GM06990 (cell line): ENCODE measurements at places on chromosomes 2 and 18.

- DNase-seq, result no peak
Observed at GRCh38 chr18:27118973-27119372, 66.1 kb downstream of the CHST9 start.

DNA sequence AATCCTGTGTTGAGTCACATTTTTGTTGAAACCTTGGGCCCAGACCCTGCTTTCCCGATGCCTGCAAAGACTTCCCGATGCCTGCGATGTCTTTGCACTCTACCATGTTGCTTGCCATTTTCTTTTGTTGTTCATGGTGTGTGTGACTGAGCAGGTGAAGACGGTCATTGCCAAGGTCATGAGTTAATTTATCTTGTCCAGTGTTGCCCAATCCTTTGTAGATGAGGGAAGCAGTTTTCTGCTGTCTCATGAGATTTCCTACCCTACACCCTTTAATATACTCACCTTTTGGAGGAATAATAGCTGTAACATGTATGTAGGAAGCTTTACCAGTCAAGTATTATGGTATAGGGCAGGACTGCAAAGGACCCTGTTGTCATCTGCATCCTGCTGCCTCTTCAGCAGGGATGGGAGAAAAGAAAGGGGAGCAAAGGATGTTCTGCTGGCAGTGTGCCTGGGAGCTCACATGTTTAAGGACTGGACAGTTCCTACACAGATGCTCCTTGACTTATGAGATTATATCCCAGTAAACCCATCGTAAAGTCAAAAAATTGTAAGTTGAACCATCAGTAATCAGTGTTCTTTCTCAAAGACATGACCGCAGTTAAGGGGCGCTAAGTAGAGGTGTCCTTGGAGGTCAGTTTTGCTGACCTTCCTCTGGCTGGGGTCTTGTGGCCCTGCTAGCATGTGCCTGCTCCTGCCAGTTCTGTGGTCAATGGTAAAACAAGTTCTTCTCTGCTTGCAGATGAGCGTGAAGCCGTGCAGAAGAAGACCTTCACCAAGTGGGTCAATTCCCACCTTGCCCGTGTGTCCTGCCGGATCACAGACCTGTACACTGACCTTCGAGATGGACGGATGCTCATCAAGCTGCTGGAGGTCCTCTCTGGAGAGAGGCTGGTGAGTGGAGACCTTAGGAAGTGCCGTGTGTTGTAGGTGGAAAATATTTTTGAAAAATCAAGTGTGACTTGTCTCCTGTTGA is 124.8 kb upstream of the EML6 start:
- DNase-seq, result no peak

DNA sequence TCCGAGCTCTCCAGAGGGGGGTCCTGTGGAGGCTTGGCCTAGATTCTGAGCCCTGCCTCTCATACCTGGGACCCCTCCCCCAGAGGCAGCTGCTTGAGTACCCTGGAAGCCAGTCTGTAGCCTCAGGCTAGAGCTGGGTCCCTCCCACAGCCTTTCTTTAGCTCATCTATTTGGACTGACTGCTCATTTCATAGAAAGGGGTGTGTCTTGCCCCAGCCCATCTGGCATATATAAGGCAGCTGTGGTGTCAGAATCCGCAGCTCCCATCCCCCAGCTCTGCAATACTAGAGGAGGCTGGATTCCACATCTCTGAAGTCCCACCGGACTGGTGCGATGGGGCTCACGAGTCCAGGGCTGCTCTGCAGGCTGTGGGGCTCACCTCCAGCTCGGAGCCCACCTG is 26.1 kb downstream of the MPHOSPH10 start:
- no peak for DNase-seq

DNA sequence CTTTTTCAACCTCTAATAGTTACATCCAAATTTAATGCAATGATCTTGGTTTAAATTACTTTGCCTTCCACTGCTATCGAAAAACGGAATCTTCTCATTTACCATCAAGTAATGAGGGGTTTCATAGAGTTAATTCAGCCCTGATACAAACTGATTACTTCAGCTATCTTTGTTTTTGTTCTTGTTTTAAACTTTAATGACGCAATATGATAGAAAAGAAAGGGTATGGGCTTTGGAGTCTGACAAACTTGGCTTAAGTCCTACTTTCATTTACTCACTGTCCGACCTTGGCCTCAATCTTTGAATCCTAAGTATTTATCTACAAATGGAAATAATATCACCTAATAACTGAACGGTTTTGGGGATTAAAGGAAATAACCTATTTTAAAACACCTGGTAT is 16.1 kb downstream of the ADAM17 start:
- no peak for DNase-seq

DNA sequence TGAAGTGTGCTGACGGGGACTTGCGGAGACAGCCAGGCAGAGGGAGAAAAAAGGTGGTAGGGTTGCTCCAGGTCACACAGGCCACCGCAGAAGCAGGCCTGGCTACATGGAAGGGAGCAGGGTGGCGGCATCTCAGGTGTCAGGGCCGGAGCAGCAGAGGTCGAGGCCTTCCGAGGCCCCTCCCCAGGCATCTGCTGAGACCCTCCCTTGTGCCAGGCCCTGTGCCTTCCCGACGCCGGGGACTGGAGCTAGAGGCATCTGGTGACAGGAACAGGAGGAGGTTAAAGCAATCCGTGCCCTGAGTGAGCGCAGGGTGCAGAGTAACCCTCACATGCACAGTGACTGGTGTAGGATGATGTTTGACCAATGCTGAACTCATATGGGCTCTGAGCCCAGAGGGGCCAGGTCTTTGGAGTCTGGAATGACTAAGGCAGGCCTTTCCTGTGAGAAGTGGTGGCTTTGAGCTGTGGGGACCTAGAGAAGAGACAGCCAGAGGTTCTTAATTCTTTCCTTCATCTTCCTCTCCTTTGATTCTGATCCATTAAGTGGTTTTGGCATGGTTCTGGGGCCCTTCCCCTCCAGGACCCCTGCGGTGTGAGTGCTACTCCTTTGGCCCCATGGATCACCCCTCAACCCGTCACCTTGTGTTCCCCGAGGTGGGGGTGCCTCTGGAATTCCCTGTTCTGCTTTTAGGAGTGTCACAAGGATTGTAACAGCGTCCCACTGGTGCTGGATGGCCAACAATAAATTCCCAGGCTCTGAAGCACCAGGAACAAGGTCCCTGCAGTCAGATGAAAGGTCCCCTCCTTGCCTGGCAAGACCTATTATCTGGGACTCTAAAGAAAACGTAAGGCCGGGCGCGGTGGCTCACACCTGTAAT is 72.1 kb downstream of the KLHL29 start:
- DNase-seq, result no peak

GRCh38 chr2:31580321-31581117 is at the start of gene SRD5A2:
Gene SRD5A2, minus strand, starts transcription at chr2:31580938. Its CDS starts 38 bp downstream, at chr2:31580900.
- no peak for DNase-seq

DNA sequence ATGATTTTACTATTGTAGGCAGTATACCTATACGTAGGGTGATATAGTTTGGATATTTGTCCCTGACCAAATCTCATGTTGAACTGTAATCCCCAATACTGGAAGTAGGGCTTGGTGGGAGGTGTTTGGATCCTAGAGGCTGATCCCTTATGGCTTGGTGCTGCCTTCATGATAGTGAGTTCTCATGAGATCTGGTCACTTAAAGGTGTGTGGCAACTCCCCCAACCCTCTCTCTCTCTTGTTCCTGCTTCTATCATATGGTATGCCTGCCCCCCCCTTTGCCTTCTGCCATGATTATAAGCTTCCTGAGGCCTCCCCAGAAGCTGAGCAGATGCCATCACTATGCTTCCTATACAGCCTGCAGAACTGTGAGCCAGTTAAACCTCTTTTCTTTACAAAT is 1.7 kb upstream of the SERPINB10 start:
- no peak for DNase-seq

GRCh38 chr2:108409768-108410167 is 32.0 kb downstream of the SULT1C4 start:
- no peak for DNase-seq

DNA sequence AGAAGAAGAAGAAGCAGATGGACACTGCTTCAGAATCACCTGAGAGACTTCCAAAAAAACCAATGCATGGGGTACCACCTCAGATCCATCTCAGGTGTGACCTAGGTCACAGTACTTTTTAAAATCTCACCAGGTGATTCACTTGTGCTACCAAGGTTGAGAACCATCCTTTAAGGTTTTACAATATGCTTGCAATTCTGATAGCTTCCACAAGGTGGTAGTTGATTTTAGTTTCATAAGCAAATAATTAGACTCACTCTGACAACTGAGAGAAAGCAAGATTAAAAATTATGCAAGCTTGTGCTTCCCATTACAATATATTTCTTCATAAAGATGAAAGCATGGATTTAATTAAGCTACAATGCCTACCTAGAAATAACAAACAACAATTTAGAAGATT is 355.1 kb downstream of the EN1 start:
- no peak for DNase-seq

GRCh38 chr18:33839452-33840211 is 261.6 kb downstream of the ASXL3 start:
- DNase-seq, result peak; percentile 22

GRCh38 chr2:141186413-141187074 is 944.3 kb downstream of the LRP1B start:
- DNase-seq, result no peak

DNA sequence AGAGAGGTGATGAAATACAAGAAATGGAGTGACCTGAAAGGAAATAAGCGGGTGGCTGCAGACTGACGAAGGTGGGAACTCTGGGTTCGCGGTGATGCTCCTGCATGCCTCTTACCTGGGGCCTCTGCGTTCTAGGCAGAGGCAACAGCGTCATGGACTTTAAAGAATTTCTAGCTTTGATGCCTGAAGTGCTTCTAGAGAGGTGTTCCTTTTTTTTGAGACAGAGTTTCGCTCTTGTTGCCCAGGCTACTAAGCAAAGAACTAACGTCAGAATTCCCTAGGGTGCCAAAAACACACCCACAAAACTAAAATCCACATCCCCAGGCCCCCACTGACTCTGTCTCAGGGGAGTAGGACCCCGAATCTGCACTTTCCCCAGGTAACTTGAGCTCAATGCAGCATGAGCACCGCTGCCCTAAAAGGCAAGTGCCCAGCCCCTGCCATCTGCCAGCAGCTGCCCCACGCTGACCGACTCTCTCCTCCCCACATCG is 110.5 kb upstream of the ID2 start:
- no peak for DNase-seq

GRCh38 chr2:222526480-222527277 is 102.3 kb downstream of the SGPP2 start:
- DNase-seq, result no peak

DNA sequence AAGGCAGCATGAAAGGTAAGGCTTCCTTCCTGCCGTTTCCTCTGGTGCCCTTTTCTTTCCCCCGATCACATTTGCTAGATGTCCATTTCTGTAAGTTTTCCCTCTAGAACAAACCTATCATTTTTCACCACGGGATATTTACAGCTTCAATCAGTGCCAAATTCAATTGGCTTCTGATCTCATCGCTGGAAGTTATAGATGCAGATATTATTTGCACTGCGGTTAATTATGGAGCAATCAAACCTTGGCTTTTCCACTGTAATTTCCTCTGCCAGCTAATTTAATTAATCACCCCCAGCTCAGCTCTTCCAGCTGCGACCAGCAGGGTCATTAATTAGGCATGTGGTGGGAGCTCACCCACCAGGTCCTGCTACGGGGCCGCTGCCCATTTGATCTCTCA is 86.1 kb downstream of the GBX2 start:
- DNase-seq, result no peak

GRCh38 chr2:144320491-144320890 is 199.4 kb downstream of the ZEB2 start:
- no peak for DNase-seq

DNA sequence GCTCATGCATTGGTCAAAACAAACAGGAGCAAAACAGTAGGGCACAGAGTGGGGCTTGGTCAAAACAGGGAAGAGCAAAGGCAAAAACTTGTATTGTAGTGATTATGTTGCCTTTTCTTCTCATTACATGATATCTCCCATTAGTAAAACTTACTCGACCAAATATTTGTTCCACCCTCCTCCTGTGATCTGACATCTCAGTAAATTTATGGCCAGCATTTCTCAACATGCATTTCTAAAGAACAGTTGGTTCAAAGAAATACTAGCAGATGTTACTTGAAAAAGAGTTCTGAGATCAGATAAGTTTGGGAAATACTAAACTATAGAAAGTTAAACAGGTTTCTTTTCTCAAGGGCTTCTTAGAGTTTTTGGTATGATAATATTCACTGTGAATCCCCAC is 423.1 kb downstream of the FIGN start:
- no peak for DNase-seq

- no peak for DNase-seq
Observed at GRCh38 chr18:35215026-35215425, 25.8 kb upstream of the ZNF397 start.

DNA sequence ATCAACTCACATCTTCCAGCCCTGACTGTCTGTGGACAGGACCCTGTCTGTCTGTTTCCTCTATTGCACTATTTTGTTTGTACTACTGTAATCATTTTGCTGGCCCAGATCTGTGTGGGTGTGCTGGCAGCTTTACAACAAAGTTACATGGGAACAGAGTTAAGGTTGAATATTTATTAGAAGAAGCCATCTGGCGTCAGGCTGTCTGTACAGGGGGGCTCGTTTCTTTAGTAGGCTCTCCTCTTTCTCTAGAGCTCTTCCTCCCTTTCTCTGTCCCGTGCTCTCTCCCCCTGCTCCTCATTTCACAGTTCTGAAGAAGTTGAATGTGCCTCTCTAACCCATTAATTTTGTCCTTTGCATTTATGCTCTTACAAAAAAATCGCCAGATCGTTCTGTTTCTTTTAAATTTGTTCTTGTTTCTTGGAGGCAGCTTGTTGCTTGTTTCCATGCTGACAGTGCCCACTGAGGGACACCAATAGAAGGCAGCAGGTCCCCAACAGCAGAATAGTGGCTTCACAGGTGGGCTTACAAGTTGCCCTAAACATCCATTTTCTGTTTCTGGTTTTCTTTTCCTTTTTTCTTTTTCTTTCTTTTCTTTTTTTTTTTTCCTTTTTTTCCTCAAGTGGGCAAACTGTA is 315.2 kb upstream of the ZEB2 start:
- no peak for DNase-seq

- no peak for DNase-seq
Observed at GRCh38 chr2:118084491-118085089, 3.7 kb upstream of the INSIG2 start.

DNA sequence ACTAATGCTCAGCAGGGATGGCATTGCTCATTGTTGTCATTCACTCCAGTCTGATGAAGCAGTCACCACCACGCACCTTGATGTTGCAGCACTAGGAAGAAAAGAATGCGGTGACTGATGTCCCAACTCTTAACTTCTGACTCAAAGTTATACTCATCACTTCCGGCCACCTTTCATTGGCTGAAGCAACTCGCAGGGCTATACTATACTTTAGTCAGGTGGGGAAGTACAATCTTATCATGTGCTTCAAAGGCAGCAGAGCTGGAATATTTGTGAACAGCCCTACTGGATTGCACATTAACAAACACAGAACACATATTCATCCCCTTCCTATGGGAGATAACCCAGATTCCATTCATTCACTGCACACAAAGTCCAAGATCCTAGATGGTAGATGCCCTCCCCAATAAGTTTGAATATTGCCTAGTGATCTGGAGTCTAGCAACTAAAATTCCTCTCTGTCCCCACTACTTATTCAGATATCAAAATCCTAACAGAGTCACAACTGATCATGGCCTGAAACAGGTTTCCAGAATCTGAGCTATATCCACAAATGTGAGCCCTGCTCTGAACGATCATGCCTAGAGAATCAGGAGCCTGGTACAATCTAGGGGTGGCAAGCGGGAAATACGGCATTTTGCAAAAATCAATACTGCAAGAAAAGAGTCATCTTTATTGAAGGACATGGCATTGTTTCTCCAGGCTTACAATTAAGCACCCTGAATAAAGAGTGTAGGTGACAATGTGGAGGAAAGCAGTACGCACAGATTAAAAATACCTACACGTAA is 3.4 kb upstream of the SPATS2L start:
- peak; percentile 13 for DNase-seq
